ENCODE measurements at places on chromosomes 6 and 20.

DNA sequence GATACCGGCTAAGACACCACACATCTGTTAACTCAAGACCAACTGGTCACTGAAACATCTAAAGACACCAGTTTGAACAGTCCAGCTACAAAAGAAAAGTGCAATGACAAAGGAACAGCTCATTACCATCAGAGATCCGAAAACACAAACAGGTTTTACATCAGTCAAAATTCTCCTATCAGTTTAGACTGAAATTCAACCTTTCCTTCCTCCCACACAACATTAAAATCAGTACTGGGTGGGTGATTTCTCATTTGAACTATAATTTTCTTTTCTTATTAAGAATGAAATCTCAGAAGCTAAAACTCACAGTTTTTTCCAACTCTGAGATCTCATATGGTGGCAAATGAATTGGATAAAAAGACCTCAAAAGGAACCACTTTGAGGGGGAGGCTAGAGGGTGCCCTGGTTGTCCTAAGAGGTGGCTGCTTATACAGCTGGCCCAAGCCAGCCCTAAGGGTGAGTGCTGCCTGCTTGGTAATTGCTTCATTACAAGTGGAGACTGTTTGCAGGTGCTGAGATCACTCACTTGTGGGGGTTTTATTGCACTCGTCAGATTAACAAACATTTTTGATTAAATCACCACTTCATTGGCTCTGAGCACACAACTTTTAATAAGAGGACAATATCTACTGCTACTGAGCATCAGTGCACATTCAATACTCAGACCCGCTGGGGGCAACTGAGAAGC lies 4.3 kb downstream of the CCDC167 start:
- no peak for DNase-seq

- DNase-seq = no peak
These were observed 159.3 kb downstream of the EDN1 start for GRCh38 chr6:12449447-12449846.

DNA sequence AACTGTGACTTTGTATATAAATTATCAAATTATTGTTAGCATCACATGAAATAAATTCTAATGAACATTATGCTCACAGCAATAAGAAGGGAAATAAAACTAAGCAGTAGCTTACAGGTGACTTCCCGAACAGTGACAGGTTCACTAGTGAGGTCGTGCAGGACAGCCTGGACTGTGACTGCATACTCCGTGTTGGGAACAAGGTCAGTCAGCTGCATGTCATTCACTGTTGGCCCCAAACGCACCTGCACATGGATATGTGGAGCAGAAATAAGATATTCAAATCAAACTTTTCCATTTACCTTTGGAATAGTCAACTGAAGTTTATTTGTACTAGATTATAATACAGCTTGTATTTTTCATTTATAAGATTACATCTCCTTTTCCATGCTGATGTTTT lies 60.6 kb downstream of the COL12A1 start:
- DNase-seq = no peak

- peak; percentile 52 for DNase-seq
These were observed 7.7 kb upstream of the FOXF2 start for GRCh38 chr6:1381481-1382330.

DNA sequence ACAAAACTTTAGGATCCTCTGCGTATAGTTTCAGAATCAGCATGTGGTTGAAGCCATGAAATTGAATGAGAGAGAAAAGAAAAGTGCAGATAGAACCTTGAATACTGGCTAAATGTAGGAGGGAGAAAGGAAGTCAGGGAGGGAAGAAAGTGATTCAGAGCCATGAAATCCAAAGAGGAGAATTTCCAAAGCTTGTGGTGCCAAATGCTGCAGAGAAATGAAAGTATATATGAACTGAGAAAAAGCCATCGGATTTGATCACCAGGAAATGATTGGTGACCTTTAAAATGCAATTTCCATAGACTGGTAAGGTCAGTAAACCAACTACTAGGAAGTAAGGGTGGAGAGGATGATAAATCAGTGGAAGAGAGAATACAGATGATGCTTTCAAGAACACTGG lies 142.3 kb downstream of the TFAP2A start:
- no peak for DNase-seq

DNA sequence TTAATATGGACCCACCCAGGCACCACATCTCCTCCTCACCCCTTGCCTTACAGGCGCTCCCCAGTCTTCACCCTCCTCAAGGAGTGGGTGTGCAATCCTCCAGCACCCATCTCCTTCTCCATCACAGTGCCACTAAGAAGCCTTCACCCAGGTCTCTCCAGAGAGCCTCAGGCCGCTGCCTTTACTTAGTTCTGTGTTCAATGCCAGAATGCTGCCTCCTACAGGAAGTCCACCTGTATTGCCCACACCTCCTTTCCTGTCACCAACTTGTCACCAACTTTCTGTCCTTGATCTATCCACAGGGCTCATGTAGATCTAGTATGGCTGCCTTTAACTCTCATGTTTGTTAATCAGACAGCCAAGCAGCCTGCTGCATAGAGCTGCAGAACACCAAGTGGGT lies 586 bp upstream of the LST1 start:
- DNase-seq = no peak

- DNase-seq = no peak
These were observed 88.1 kb downstream of the GRM4 start for GRCh38 chr6:34057790-34058189.

DNA sequence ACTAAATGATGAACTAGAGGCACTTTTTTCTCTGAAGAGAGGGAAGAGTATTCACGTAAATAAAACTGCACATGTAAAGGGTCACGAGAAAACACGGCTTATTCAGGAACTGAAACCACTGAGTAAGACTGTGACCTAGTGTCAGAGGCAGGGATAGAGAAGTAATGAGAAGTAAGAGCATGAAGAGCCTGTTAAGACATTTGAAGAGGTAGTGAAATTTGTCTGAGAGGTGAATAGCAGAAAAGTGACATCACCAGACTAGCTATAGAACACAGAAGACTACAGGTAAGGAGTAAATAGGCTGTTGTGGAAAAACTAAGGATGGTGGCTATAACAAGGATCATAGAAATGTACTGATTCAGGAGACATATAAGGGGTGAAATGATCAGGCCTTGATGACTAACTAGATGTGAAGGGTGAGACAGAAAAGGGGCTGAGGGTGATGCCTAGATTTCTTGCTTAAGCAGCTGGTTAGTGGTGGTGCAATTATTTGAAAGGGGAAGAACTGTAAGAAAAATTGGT lies 76.8 kb downstream of the REV3L start:
- no peak for DNase-seq

DNA sequence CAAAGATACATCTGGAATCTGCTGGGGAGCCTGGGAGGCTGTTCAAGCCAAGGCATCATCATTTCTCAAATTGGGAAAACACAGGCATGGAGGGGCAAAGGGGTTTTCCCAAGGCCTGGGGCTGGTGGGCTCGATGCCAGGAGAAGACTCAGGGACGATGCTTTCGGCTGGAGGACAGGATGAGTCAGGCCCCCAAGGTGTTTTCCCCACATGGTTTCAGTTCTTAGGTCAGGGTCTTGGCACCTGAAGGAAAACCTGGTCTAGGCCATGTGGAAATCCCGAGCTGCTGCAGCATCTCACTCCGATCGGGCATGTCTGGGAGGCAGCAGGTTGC lies 348.1 kb downstream of the CDC5L start:
- no peak for DNase-seq

- DNase-seq = no peak
These were observed 72.4 kb upstream of the KIF25 start for GRCh38 chr6:167925026-167925425.

DNA sequence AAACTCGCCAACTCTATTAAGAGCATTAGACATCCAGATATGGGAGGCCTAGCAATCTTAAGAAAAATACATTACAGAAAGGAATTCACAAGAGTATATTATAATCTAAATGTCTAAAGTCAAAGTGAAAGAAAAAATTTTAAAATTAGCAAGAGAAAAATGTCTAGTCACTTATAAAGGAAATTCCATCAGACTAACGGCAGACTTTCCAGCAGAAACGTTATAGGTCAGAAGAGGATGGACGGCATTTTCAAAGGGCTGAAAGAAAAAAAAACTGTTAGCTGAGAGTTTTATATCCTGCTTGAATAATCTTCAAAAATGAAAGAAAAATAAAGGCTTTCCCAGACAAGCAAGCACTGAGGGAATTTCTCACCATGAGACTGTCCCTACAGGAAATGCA lies 269.0 kb downstream of the HDGFL1 start:
- no peak for DNase-seq

DNA sequence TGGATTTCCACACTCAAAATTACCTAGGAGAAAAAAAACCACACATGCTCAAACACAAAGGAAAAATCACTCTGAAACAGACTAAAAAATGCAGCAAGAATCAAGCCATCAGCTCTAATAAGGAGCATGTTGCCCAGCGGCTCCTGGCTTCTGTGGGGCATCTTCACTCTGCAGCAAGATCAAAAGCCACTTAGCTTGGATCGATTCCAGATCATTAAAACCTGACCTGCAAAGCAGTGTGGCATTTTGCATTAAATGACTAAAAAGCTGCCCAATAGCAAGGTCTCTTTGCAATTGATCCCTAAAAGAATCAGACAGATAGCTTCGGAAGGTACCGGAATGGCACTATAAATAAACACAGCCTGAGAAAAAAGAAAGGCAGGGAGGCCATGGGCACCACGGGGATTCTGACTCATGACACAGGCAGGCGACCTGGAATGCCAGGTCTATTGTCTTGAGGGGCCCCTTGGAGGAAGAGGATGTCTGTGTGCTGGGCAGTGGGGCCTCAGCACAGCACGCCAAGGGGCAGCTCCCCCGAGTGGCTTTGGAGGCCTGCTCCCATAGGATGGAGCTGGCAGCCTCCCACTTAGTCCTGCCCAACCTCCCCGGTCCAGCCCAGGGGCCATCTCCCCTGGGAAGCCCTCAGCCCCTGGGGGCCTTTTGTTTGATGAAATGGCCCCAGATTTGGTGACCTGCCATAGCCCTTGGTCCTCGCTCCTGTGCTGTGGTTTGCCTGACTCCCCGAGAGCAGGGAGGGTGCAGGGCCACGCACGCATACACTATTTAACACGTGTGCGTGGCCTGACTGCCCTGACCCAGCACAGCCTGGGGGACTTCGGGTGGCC lies 7.6 kb downstream of the LEMD2 start:
- DNase-seq = peak; percentile 44

- DNase-seq = no peak
These were observed 501.0 kb downstream of the CDH26 start for GRCh38 chr20:60459212-60459611.

DNA sequence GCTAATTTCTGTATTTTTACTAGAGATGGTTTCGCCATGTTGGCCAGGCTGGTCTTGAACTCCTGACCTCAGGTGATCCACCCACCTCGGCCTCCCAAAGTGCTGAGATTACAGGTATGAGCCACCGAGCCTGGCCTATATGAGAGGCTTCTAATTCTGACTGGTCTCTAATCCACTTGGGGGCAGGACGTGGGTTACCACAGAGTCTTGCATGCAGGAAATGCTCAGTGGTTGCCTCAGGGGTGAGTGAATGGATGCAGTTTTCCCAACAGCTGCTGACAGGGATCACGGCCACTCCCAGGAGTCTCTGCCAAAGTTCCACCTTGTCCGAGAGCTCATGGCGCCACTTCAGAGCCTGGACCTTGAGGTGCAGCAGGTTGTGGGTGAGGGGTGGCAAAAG lies 6.4 kb upstream of the FANCE start:
- no peak for DNase-seq

DNA sequence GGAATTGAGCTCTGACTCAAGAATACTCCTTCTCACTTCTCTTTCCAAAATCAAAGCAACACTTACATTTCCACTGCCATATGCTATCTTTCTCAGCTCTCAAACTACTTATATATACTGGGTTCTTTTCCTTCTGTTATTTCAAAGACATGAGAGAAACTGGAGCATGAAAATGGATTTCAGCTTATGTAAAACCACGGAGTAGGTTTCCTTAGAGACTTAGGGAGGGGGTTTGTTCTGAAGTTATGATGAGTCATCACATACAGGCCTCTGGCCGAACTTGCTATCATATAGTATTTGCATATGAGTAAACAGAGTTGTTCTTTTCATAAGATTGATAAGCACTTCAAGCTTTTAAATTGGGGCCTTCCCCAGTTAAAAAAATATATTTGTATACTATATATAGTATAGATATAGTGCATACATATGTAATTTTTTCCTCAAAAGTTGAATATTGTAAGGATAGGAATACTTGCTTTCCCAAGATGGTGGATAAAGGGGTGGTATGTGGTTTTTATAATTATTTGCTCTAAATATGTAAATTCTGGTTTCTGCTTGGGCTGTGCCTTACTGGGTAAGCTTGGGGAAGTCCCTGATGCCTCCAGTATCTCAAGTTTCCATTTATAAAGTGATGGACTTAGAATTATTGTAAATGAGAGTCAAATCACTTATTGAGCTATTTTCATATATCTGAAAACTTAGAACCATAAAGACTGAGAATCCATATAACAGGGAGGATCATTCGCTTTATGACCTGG lies 273.9 kb downstream of the RFPL4B start:
- DNase-seq = no peak

GRCh38 chr6:144036835-144037195 lies 28.8 kb upstream of the PLAGL1 start:
- no peak for DNase-seq

GRCh38 chr6:27205375-27206278 lies 41.9 kb upstream of the PRSS16 start:
- DNase-seq = no peak

GRCh38 chr20:45758096-45758495 lies 33.6 kb downstream of the WFDC3 start:
- no peak for DNase-seq

- DNase-seq = no peak
These were observed 49.3 kb upstream of the INSM1 start for GRCh38 chr20:20318365-20319161.

DNA sequence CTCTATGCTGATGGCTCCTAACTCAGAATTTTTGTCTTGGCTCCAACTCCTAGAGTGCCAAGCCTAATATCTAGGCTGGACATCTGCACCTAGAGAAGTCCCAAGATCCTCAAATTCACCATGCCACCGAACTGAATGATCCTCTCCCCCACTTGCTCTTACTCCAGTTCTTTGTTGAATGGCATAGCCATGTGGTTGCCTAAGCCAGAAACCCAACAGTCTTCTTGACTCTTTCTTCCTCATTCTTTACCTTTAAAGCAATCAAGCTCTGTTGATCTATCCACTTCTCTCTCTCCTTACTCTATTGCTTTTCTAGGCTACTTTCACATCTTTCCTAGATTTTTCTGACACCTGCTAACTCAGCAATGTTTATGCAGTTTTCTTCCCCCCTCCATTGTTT lies 126.5 kb upstream of the FOXO3 start:
- DNase-seq = no peak

DNA sequence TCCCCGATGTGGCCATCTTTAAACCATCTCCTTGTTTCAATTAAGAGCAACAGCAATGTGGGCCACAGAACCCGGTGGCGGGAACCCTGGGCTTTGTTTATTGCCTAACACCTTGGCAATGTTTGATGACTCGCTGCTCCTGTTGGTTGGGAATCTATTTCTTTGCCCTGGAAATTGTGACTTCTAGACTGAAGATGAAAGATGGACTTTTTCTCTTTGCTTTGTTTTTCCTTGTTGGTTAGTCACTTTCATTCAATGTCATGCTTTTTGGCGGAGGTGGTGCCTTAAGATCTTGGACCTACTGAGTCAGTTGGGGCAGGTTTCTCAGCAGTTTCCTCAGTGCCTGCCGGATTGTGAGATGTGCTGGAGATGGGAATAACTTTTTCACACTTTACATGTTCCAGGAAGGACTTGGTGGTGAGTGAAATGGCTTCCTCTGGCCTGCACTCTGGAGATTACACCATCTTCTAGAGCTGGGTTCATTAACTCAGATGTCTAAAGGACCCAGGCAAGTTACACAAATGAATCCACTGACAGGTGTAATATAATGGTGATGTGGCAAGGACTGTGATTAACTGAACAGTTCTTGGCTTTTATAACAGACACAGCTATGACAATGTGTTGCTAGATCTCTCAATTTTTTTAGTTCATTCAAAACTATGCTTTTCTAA lies 56.3 kb downstream of the TSHZ2 start:
- no peak for DNase-seq
